GM23338 (cell line): ENCODE measurements at places on chromosomes 4 and X. TPM values are rescaled to one million over a fixed set of nuclear protein-coding genes. Genes with fewer than 3 reads are reported as not detected.

KIT gene
- 26.8 and 28.4 TPM in 2 replicates for total RNA-seq

CT45A10 gene
- not detected in 2 replicates for total RNA-seq

- DNase-seq, result no peak
Measured at GRCh38 chr4:96312046-96312685, 472.3 kb downstream of the PDHA2 start.

DNA sequence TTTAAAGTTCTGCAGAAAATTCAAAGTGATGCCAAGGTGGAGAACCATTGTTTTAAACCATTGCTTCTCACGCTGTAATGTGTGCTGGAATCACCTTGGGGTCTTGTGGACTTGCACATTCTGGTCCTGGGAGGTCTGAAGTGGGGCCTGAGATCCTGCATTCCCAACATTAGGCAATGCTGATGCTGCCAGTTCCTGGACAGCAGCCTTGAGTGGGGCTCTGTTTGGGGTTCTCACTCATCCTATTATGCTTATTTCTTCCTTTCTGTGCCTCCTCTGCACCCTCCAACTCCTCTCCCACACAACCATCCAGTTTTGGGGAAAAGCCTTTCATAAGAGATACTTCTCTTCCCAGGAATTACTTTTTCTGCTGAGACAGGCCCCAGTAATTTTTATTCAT is 44.2 kb upstream of the RASSF6 start:
- no peak for DNase-seq

GRCh38 chr4:4356106-4357041 is 30.5 kb upstream of the NSG1 start:
- peak; percentile 16 for DNase-seq
